ENCODE measurements at places on chromosomes 7 and 10.

DNA sequence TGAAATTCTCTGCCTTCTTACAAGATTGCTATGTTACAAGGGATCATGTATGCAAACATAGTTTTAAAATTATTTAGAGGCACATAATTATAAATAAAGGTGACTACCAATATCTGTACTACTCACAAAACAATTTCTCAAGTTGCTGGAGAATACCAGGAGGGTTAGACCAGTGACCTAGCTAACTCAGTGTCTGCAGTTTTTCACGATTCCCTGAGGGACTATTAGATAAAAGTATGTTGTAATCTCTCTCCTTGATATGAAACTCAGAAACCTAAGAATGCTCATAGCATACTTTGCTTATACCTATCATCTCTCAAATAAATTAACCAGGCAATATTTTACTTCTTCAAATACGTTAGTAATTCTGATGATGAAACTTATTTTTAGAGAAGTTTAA lies 534.0 kb upstream of the ANKRD30A start:
- no peak for DNase-seq

DNA sequence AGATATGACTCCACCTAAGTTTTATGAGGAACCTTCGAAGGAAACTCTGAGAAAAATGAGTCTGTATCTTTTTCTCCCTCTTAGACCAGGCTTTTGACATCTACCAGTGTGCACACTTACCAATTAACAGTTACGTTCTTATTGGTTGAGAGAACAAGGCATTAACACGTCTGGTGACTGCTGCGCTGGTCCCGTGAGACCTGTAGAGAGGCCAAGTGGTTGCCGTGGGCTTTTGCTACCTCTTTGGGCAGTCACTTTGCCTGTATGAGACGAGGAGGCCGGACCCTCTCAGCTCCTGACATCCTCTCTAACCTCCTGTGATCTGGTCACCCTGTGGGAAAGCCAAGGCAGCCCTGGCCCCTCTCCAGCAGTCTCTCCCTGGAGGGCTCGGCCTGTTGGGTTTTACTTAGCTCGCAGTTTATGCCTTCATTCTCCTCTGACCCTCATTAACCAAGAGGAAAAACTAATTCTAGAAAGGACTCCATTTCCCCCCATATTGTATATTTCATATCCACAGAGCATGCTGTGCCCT lies 513.9 kb upstream of the GALNT17 start:
- no peak for DNase-seq

- DNase-seq, result no peak
Observed at GRCh38 chr10:9334270-9334669, 1279.8 kb downstream of the GATA3 start.

- no peak for DNase-seq
Observed at GRCh38 chr7:72058579-72058978, 353.6 kb downstream of the CALN1 start.

DNA sequence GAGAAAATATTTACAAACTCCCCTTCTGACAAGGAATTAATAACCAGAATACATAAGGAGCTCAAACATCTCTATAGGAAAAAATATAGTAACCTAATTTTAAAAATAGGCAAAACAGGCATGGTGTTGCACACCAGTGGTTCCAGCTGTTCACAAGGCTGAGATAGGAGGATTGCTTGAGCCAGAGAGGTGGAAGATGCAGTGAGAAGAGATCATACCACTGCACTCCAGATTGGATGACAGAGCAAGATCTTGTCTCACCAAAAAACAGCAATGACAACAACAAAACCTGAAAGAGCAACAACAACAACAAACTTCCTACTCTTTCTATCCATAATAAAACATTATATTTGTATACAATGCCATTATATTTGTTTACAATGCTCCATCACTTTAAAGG lies 304.4 kb upstream of the CNTNAP2 start:
- no peak for DNase-seq

DNA sequence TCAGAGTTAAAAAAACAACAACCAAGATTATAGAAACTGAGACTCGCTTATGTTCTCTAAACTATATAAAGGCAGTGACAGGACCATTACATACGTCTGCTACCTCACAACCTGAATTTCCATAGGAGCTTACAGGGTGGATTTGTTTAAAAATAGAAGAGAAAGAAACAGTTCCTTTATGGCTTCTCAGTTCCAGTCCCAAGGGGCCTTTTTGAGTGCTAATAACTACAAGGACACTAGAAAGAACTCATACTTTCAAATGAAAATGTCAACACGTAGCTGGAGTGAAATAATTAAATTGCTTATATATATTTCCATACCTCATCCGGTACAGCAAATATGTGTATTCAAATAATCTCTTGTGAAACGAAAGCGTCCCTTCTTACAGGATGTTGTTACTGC lies 19.7 kb downstream of the TSPAN12 start:
- DNase-seq, result no peak

GRCh38 chr10:95626500-95626899 lies 30.0 kb downstream of the ALDH18A1 start:
- no peak for DNase-seq

DNA sequence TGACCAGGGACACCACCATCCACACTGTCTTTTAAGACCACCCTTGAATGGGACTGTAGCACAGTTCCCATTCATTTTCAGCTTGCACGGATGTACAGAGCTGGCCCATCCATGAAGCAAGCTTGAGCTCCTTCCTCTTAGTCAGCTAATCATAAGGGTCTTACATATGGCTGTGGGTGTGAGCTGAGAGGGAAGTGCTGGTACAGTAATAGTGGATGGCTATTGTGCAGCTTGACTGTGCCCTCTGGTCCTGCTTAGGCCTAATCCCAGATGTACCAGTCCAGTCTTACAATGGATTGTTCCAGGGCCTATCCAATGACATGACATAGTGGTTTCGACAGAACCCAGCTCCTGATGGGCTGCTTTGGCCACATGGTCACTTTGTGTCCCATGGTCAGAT lies 96.9 kb upstream of the ZNF438 start:
- DNase-seq, result no peak

GRCh38 chr10:9291081-9291480 lies 1236.6 kb downstream of the GATA3 start:
- DNase-seq, result no peak

DNA sequence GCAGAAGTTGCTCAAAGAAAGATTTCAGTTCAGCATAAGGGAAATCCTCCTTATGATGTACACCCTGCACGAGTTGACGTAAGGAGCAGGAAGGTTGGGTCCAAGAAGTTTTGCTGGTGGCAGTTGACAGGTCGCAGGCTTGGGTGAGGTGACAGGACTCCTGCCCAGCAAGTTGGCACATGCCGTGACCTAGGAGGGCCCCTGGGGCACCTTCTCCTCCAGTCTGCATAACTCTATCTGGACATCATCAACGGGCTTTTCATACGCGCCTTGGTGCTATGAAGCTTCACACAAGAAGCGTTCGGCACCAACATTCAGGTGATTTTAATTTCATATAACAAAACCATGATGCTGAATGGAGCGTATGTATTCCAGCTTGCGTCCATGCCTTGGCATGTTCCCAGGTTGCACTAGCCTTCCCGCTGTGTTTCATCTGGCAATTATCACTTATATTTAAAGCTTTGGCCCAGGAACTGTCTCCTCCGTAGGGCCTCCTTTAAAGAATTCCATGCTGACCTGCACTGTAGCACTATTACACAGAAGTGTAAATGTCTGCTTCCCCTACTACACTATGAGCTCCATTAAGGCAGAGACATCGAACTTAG lies 651.6 kb upstream of the FOXK1 start:
- DNase-seq, result no peak

- no peak for DNase-seq
Observed at GRCh38 chr10:86545101-86545500, 23.5 kb upstream of the WAPL start.

DNA sequence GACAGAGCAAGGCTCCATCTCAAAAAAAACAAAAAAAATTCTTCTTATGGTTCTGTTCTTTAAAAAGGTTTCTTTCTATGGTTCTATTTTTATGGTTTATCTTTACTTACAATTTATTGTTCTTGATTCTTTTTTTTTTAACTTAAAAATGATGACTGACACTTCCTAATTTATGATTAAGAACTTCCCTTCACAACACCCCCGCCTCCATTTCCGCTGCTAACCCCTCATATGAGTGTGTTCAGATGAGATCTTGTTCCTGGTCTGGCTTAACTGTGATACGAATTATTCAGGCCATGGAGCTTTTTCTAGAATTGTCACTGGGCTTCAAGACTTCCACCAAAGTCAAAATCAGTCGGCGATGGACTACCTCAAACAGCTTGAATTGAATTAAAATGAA lies 33.9 kb downstream of the PTER start:
- DNase-seq, result peak; percentile 11

- DNase-seq, result no peak
Observed at GRCh38 chr10:104256335-104256961, 1.8 kb downstream of the GSTO1 start.

DNA sequence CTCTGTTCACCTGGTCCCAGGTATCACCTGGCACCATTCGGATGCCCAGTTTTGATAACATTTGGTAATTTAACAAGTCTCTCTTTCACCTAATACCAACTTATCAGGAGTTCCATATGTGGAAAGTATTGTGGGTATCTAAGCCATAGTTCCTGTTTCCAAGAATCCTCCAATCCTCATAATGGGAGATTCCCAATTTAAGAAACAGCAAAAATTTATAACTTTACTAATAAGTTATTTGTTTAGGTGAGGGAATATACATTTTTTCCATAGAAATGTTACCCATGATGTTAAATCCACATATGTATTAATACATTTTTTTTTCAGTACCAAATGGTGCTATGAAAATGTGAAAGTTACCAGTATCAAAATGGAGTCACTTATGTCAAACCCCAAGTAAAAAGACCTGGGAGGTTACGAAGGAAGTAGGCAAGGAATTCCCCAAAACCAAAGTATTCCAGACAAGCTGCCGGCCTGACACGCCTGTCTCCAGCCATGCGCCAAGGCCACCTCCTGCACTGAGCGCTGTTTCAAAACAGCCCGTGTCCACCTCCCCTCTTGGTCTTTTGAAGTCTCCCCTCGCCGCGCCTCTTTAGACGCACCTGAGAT lies 44.8 kb downstream of the PRKCQ start:
- DNase-seq, result no peak

DNA sequence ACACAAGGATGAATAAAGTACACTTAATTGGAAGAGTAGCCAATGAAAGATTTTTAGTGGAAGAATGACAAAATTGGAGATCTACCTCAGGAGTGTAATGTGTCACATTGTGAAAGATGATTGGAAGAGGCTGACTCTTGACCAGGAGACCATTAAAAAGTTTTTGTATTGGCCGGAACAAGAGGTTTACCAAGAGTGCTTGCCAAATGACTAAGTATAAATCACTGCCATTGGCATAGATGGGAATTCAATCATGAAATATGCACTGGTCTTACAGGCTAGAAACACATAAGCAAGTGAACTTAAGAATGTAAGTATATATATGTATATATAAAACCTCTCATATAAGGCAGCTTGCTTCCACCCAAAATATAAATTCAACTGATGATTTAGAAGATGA lies 58.7 kb upstream of the TFEC start:
- DNase-seq, result no peak

GRCh38 chr10:11116361-11116760 lies 98.7 kb downstream of the CELF2 start:
- no peak for DNase-seq

DNA sequence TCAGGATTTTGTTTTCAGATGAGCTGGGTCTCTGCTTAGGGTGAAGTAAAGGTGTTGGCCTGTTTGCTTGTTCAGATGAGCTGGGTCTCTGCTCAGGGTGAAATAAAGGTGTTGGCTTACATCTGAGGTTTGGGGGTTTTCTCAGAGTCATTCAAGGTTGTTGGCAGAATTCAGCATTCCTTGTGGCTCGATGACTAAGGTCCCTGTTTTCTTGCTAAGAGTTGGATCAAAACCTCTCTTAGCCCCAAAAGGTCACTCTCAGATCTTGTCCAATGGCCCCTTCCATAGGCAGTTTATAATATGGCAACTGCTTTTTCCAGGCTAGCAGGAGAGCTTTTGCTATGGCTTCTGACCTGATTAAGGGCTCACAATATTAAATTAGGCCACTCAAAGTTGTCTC lies 106.6 kb downstream of the ADAM22 start:
- DNase-seq, result no peak

- DNase-seq, result no peak
Observed at GRCh38 chr10:23643111-23643780, 204.4 kb downstream of the OTUD1 start.

- no peak for DNase-seq
Observed at GRCh38 chr10:64316416-64316815, 795.2 kb downstream of the REEP3 start.

DNA sequence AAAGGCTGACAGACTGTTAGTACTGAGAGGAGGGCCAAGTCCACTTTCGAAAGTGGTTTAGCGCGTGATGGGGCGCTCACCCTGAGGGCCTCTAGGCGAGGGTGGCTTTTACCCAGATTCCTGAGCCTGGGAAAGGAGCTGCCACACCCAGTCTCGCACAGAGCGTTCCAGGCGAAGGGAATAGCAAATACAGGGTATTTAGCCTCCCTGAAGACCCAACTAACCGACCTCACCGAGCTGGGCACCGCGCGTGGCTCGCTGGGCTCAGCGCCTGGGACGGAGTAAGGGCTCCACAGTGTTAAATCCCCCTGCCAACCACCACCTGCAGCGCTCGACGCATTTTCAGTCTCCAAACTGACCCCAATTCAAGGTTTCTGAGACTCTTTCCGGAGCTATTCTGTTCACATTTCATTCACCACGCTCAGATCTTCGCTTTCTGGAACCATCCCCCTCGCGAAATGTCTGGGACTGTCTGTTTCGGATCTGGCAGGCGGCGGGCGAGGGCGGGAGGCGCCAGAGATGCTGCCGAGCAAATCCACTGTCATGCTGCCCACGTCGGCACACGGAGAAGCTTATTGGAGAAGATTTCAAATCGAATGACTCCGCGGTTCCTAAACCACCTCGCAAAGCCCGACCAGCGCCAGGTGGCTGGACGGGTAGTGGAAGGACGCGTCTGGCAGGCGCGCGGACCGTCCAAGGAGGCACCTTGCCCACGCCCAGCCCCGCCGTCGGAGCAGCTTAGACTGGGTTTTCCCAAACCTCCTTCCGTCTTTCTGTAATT lies 1.4 kb upstream of the OSBPL3 start:
- DNase-seq, result peak; percentile 49
